ENCODE measurements at places on chromosomes 1 and 21.

- no peak overlapping the region for H3K27ac ChIP-seq
- no peaks in the 10 kb centered on the region for H3K36me3 ChIP-seq
- no peak overlapping the region for H3K4me3 ChIP-seq
These were observed 42.9 kb downstream of the CAMK2N1 start for GRCh38 chr1:20442920-20443625.

DNA sequence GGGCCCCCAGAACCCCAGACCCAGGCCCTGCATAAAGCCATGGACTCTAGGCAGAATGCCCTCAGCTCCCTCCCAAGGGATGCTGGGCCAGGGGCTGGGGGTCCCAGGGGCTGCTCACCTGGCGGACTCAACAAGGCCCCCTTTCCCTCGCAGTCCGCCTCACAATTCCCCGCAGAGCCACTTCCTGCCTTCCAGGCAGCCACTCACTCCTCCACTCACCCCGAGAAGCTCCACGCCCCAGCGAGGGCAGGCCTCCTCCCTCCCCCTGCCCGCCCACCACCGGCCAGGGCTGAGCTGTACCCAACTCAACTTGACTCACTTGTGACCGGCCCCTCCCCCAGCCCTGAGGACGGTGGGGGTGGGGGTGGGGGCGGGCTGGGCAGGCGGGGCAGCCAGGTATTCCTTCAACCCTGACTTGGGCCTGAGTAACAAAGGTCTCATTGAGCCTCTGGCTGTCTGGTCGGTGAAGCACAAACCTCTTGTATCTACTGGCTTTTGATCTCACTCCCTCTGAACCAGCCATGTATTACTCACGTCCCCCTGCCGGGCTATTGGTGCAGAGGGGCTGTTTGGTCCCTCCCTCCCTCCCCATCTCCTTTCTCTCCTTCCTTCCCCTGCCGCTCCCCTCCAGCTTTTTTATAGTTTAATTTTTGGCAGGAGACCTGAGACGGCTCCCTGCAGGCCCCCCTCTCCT is 5.9 kb downstream of the BLACAT1 start:
- no peak for DNase-seq
- H3K4me3 ChIP-seq = no peak overlapping the region
- peaks cover 50% of the 10 kb centered on the region for H3K27me3 ChIP-seq

DNA sequence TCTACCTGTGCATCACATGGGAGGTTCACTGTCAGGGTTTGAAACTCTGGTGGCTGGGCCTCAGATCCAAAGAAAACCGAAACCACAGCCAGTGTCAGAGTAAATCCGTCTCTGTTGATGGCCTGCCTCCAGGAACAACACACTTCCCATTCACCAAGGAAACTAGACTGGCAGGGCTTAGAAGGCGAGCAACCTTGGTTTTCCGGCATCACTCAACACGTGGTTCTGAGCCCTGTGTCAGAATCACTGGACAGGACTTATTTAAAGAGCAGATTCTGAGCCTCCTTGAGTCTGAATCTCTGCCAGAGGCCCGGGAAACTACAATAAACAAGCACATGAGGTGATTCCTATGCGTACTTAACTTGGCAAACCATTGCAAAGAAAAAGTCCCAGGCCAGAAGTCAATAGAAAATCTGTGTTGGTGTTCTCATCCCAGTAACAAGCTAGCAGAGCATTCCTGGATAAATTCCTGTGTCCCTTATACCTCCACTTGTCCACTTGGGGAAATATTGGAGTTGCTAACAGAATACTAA is 70.0 kb downstream of the KCTD3 start:
- no peaks in the 10 kb centered on the region for H3K36me3 ChIP-seq
- no peaks in the 10 kb centered on the region for H3K4me1 ChIP-seq
- peak; percentile 81 for DNase-seq
- H3K27ac ChIP-seq = no peak overlapping the region
- H3K4me3 ChIP-seq = no peak overlapping the region

- no peak overlapping the region for H3K27ac ChIP-seq
- H3K4me3 ChIP-seq = no peak overlapping the region
- DNase-seq = peak; percentile 68
- H3K4me1 ChIP-seq = peaks cover 2% of the 10 kb centered on the region
- peaks cover 6% of the 10 kb centered on the region for H3K27me3 ChIP-seq
These were observed 60.3 kb upstream of the KRTAP19-8 start for GRCh38 chr21:31098576-31099005.

Measured in muscle of leg (tissue), 16 donors.